Gastrocnemius medialis (tissue), 4 donors: ENCODE measurements at places on chromosomes 7 and 10. TPM values are rescaled to one million over a fixed set of nuclear protein-coding genes. Genes with fewer than 3 reads are reported as not detected.
A peak's percentile ranks its signal among the peaks of the same experiment; 100 is the strongest.

NPTX2 gene
- 15.1 TPM for total RNA-seq

- H3K27ac ChIP-seq, result peak overlapping the region; percentile 36
- peaks cover 25% of the 10 kb centered on the region for H3K4me1 ChIP-seq
- H3K36me3 ChIP-seq, result no peaks in the 10 kb centered on the region
- no peak overlapping the region for H3K4me3 ChIP-seq
- no peaks in the 10 kb centered on the region for H3K27me3 ChIP-seq
These were observed 77.3 kb downstream of the JMJD1C start for GRCh38 chr10:63388421-63389031.

DNA sequence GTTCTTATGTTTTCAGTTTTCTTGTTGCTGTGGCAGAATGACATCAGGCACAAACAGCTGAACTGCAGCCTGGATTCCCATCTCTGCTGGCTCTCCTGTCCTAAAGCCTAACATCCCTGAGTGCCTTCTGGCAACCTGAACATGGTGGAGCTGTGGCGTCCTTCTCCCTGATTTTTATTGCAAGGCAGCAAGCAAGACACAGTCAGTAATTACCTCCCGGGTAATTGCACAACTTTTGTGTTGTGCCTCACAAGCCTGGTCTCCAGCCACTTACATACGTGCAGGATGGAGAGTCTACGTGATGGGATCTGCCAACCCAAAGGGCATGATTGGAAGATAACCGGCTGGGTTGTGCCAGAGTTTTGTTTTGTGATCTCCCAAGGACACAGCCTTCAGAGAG lies 116.1 kb upstream of the PARD3 start:
- DNase-seq, result no peak
- no peak overlapping the region for H3K27ac ChIP-seq
- no peaks in the 10 kb centered on the region for H3K36me3 ChIP-seq
- H3K4me1 ChIP-seq, result peaks cover 13% of the 10 kb centered on the region
- no peak overlapping the region for H3K4me3 ChIP-seq

EEPD1 gene
- total RNA-seq, result 54.7 TPM

DNA sequence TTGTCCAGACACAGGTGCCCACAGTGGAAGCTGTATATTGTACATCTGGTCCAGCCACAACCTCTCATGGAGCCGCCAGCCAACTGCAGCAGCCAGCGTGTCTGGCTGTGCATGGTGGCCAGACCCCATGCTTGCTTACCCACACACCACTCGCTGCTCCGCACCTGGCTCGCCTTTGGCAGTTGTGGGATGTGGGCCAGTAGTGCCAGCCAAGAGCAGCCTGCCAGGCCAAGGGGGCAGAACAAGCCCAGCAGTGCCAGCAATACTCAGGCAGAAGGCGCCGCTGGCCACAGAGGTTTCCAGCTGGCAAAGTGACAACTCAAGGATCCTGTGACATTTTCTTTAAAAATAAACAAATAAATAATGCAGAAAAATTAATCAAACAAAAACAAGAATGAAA lies 11.7 kb upstream of the TMEM243 start:
- H3K4me3 ChIP-seq, result no peak overlapping the region

DNA sequence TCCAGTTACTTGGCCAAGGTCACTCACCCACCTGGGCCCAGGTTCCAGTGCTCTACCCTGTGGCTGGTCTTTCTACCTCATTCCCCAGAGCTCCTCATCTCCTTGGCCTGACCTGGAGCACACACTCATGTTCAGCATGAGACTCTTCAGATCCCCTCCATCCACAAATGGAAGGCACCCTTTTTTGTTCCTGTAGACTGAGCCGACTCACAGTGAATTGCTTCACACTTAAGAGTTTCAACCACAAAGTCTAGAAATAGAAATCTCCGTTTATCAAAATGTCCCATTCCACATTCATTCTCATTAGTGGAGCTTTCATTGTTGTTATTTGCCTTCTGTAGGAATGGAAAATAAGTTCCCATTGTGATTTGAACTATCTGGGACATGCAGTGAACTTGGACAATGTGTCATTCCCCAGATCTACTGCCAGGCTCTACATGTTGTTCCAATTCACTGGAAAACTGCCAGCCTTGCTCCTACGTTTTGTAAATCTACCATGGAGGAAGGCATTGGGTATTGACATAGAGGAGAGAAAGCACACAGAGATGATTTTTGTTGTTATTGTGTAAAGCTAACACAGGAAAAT lies 125.3 kb upstream of the CELF2 start:
- no peaks in the 10 kb centered on the region for H3K36me3 ChIP-seq
- H3K27ac ChIP-seq, result peak overlapping the region; percentile 71
- no peaks in the 10 kb centered on the region for H3K27me3 ChIP-seq
- no peak overlapping the region for H3K4me3 ChIP-seq
- H3K4me1 ChIP-seq, result peaks cover 15% of the 10 kb centered on the region
- DNase-seq, result no peak

DNA sequence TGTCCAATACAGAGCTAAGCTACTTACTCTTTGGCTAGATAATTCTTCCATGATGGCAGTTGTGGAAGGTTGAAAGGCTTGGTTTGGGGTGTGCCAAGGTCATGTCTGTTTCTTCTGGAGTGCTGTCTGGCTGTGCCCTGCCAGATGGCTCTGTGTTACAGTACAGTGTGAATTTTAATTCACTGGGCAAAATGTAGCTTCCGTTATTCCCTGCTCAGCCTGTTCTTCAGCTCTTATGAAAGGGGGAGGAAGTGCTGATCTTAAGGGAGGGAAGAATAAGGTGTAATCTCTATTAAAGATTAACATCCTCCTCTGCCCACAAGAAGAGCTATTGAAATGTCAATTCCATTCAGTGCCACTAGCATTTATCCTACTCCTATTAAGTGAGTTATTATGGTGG lies 52.2 kb downstream of the SND1 start:
- H3K27ac ChIP-seq, result no peak overlapping the region
- no peak overlapping the region for H3K4me3 ChIP-seq
- peaks cover 57% of the 10 kb centered on the region for H3K36me3 ChIP-seq

OR2A2 gene
- not detected for total RNA-seq

GRCh38 chr10:120493411-120494312 lies 36.6 kb downstream of the PLPP4 start:
- no peaks in the 10 kb centered on the region for H3K36me3 ChIP-seq
- no peaks in the 10 kb centered on the region for H3K27me3 ChIP-seq
- no peak for DNase-seq
- H3K4me1 ChIP-seq, result no peaks in the 10 kb centered on the region
- no peak overlapping the region for H3K4me3 ChIP-seq
- H3K27ac ChIP-seq, result no peak overlapping the region

CUZD1 gene
- total RNA-seq, result not detected

GRCh38 chr10:89076120-89076519 lies 85.5 kb downstream of the FAS start:
- H3K4me1 ChIP-seq, result no peaks in the 10 kb centered on the region
- H3K36me3 ChIP-seq, result no peaks in the 10 kb centered on the region

DNA sequence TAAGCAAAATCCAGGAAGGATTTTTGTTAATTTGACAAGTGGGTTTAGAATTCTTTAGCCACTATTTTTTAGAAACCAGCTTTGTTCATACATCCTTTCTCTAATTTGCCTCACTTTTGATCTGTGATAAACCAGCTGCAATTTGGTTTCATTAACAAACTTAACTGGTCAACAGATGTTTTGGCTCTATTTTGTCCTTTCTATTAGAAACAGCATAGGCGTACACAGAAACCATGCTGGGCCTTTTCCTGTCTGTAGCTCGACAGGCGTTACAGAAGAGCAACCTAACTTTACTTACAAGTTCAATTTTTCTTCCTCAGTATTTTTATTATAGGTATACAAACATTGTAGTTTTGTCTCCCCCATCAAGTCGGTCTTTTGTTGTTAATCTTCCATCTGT lies 28.2 kb downstream of the KAT6B start:
- peak overlapping the region; percentile 22 for H3K27ac ChIP-seq

KNDC1 gene
- total RNA-seq, result not detected

DNA sequence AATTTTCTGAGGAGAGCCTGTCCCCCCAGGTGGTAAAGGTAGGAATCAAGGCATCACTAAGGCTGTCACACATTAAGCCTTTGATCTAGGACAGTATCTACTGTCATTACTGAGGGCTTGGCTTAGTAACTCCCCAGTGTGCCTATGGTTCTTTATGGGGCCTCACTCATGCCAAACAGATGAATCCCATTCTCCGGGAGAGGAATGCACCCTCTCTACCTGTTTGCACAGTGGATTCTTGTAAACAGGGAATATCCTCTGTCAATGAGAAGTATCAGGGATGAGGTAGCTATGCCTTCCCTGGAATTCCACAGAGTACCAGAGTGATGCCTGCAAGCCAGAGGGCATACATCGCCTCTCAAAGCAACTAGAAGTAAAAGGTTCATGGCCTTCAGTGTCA lies 3.9 kb upstream of the CPN1 start:
- no peak overlapping the region for H3K27ac ChIP-seq
- no peaks in the 10 kb centered on the region for H3K4me1 ChIP-seq
- H3K4me3 ChIP-seq, result no peak overlapping the region
- H3K36me3 ChIP-seq, result no peaks in the 10 kb centered on the region

DNA sequence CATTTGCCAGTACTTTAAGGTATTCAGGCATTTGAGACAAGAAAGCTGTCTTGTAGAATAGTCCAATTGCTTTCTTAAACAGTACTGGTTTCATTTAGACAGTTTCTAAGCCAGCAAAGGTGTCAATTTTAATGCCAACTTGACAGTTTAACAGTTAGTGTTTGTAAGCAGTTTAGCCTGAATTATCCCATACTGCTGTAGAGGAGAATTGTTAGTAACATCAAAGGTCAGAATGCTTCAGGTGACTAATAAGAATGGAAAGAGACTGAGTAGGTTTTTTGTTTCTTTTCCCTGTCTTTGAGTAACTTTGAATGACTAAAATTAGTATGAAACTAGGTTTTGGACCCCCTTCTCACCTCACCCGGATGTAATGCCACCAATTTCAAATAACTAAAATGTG lies 29.5 kb upstream of the VDAC2 start:
- H3K36me3 ChIP-seq, result no peaks in the 10 kb centered on the region
- H3K27ac ChIP-seq, result no peak overlapping the region
- H3K4me1 ChIP-seq, result peaks cover under 1% of the 10 kb centered on the region
- no peak overlapping the region for H3K4me3 ChIP-seq
- no peaks in the 10 kb centered on the region for H3K27me3 ChIP-seq

CHST15 gene
- total RNA-seq, result 11.5 TPM

DNA sequence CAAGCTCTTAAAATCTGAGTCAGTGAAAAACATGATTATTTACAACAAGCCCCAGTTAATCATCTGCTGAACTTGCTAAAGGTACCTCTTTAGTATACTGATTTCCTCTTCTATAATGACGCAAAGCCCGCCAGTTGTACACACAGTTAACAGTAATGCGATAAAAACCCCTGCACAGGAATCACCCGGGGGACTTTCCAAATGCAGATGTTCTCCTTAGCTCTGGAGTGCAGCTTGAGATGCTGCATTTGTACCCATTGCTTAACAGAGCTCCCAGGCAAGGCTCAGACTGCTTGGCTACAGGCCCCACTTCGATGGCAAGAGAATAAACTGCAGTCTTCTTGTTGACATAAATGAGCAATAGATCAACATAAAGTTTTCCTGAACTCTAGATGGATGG lies 279.6 kb upstream of the HGF start:
- no peak overlapping the region for H3K27ac ChIP-seq
- no peaks in the 10 kb centered on the region for H3K27me3 ChIP-seq
- no peak overlapping the region for H3K4me3 ChIP-seq
- no peaks in the 10 kb centered on the region for H3K36me3 ChIP-seq
- DNase-seq, result no peak
- H3K4me1 ChIP-seq, result no peaks in the 10 kb centered on the region

CUBN gene
- total RNA-seq, result 0.27 TPM

GRCh38 chr10:6532321-6532720 lies 47.8 kb downstream of the PRKCQ start:
- no peak for DNase-seq
- no peak overlapping the region for H3K27ac ChIP-seq
- no peaks in the 10 kb centered on the region for H3K36me3 ChIP-seq
- H3K4me3 ChIP-seq, result no peak overlapping the region
- H3K4me1 ChIP-seq, result peaks cover 11% of the 10 kb centered on the region

VSTM2A gene
- not detected for total RNA-seq
